ENCODE measurements at places on chromosomes 2 and 18.

GRCh38 chr2:182280118-182280517 lies 146.7 kb downstream of the PDE1A start:
- no peak for DNase-seq

DNA sequence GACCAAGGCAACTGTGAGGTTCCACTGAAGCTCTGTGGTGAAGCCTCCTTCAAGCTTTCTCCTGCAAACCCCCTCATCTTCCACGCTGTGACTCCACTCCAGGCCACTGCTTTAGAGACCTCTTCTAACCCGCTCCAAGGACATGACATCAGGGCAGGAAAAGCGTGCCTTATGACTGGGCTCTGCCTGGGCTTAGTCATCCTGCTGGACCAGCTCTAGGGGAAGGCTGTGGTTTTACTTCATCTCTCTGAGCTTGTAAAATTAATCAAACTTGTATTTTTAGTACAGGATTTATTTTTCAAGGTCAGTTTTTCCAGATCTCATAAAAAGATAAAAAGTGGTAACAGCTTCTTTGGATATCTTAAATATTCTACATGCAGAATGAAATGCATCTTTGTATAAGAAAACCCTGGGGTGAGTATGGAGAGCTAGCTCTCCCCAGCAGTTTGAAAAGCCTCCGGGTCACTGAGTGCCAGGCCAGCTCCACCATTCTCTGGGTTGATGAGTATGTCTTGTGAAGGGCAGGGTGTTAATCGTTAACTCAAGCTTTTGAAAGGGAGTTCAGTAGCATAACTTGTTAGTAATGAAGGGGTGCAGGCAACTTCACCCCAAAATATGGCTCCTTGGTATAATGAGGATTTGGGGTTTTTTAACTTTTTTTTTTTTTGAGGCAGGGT lies 33.1 kb upstream of the YPEL5 start:
- DNase-seq, result no peak

- DNase-seq, result no peak
Measured at GRCh38 chr2:204004912-204005311, 68.3 kb downstream of the ICOS start.

GRCh38 chr2:53549497-53549896 lies 218.1 kb upstream of the CHAC2 start:
- no peak for DNase-seq

- DNase-seq, result no peak
Measured at GRCh38 chr2:237315829-237316225, 98.1 kb downstream of the COL6A3 start.

- DNase-seq, result no peak
Measured at GRCh38 chr2:237754626-237755248, 43.8 kb upstream of the RBM44 start.

DNA sequence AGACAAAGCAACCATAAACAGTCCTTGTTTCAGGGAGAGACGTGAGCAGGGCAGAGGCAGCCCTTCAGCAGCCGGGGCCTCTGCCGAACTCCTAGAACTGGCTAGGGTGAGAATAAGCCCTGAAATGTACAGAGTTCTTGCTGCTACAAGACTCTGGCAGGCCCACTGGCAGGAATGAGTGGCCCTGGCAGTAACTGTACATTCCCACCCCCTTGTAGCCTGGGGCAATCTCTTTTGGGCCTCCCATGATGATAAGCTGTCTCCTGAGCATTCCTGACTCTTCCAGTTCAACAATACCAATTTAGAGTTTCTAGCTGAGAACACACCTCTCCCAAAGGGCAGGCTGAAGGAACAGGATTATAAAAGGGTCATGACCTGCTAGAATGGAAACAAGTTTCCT lies 54.3 kb downstream of the HAUS1 start:
- no peak for DNase-seq

DNA sequence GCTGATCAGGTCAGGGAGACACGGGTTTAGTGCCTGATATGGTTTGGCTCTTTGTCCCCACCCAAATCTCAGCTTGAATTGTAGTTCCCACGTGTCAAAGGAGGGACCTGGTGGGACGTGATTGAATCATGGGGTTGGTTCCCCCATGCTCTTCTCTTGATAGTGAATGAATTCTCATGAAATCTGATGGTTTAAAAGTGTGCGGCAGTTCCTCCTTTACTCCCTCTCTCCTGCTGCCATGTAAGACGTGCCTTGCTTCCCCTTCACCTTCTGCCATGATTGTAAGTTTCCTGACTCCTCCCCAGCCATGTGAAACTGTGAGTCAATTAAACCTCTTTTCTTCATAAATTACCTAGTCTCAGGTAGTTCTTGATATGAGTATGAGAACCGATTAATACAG lies 424.5 kb downstream of the NBAS start:
- DNase-seq, result no peak

- DNase-seq, result no peak
Measured at GRCh38 chr2:86695053-86695691, 24.9 kb upstream of the RMND5A start.

DNA sequence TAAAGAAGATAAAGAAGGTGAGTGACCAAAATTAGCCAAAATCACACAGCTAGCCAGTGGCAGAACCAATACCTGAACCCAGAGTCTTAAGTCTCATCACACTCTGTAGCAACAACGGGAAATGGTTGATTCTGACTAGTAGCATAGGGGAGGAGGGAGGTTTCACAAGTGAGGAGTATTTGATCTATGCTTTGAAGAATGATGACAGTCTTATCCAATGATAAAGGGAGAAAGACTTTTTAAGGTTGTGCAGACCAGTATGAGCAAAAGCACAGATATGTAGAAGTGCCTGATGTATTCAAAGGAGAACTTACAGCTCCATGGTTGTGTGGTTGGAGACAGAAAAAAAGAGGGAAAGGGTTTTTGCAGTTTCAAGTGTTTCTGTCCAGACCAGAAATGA lies 50.7 kb upstream of the LINC00305 start:
- no peak for DNase-seq

DNA sequence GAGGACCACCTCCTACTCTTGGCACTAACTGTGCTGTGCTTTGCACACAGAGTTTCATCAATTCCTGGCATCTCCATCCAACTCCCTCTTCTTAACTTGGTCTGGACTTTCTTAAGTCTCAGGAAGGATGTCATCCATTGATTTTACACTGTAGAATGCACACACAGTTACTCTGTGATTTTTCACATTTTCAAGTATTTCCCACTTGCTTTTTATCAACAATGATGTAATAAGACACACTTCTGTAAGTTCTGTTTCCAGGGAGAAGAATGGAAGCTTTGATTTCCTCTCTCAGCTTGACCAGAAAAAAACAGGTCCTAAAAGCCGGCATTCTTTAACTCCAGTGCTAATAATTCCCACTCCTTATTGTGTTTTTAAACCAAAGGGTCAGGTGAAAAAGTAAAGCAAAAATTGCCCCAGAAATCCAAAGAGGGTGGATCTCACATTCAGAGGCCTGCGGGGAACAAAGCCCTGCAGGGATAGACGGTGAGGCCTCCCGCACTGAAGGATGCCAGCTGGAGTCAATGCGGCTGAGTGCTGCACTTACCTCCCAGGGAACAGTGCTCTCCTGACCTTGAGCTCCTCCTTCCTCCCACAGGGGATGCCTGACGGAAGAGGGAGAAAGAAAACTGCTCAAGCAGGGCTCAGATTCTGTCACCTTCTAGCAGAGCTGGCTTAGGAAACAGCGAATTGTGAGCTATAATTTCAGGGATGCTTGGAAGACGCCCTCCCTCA lies 83.1 kb downstream of the PDCL3 start:
- DNase-seq, result no peak

GRCh38 chr18:72867746-72868584 lies at the start of gene NETO1:
Gene NETO1 (minus strand): TSS chr18:72867987. CDS start chr18:72867291, 696 bp downstream.
- DNase-seq, result no peak

DNA sequence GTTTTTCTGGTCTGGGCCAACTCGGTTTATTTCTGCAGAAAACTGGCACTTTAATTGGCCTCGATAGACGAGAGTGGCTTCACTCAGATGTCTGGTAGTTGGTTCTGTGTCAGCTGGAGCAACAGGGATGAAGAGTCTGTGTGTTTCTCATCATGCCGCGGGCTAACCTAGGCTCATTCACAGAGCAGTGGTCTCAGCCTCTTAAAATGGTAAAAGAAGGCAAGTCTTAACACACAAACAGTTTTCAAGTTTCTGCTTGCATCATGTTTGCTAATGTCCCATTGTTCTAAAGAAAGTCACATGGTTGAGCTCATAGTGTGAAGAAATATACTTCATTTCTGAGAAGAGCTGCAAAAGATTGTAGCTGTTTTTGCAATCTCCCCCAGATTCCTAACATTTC lies 37.5 kb upstream of the ANXA4 start:
- DNase-seq, result no peak

GRCh38 chr2:200471324-200471848 lies 38.5 kb downstream of the KCTD18 start:
- peak; percentile 23 for DNase-seq

DNA sequence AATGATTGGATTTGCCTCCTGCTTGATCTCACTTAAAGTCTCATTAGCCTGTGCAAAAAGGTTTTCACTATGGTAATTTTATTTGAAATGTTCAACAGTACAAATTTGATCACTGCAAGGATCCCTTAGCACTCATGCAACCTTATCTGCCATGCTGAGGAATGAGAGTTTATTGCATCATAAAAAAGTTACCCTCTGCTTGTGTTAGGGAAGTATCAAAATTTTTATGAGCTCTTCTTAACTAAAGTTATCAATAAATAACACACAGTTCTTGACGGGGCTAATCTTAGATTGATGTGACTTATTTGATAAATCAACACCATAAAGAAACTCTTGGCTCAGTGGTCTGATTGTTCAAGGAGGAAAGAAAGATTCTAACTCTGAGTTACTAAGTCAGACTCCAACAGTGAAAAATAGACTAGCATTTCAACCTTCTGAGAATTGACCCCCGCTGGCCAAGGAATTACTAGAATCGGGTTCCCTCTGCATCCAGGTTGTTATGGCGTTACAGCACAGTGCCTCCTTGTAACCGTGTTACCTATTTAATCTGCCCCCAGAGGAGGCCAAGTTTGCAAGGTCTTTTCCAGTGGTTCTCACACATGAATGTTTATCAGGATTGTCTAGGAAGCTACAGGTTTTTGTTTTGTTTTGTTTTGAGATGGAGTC lies 259.7 kb downstream of the CDCA7 start:
- DNase-seq, result no peak

GRCh38 chr2:60867848-60868247 lies 13.5 kb upstream of the REL start:
- DNase-seq, result no peak

DNA sequence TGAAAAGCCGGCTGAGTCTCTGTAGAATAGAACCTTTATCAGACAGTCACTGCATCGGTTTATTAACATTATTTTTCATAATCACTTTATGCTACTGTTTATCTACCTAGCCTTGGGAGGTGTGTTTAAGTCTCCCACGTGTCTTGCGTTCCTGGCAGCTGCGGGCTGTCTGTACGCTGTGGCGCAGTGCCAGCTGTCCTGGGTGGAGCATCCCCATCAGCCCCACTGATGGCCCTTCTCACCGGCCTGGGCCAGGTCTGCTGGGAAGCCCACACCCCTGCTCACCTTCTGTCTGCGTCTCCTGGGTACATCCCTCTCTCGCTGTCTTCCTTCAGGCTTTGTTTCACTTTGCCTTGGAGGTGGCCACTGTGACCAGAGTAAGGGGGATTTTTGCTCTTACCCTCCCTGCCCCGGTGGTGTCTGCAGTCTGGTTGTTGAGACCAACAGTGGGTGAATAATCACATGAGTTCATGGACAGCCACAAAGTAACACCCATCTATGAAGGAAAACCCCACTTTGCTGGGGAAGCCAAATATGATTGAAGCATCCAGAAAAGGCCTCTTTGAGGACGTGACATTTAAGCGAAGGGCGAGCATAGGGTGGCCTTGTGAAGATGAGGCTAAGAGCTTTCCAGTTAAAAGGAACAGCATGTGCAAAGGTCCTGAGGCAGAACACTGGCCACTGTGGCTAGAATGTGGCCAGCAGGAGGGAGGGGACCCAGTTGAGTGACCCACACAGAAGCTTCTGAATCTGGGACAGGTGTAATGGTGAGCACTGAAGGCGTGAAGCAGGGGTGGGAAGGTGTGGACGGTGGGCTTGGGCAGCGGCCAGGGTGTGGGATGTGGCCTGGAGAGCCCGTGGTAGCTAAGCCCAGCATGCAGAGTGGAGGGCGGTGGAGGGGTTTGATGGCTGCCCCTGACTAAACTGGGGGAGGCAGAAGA lies 41.7 kb downstream of the RAMP1 start:
- DNase-seq, result no peak

- DNase-seq, result no peak
Measured at GRCh38 chr18:67417864-67418523, 98.5 kb downstream of the DSEL start.

GRCh38 chr2:3173031-3173430 lies 204.6 kb downstream of the EIPR1 start:
- DNase-seq, result no peak

GRCh38 chr2:104852090-104852666 lies 1.7 kb upstream of the POU3F3 start:
- DNase-seq, result no peak

DNA sequence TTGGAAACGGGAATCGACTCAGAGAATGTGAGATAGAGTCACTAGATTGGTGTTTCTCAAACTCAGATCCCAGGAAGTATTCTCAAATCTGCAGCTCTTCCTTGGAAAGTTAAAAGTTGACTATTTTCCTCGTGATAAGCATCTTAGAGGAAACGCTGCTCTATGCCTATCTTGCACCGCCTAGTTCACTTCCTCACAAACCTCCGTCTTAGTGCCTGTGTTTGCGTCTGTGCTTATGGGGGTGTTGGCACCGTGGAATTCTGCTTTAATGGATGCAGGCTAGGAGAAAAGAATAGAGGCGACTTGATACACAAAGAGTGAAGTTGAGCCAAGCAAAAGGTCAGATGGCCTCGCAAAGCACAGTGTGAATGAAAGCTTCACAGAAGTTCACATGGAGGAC lies 255.3 kb upstream of the ID2 start:
- DNase-seq, result no peak

GRCh38 chr18:62897153-62897552 lies 181.8 kb downstream of the PHLPP1 start:
- DNase-seq, result no peak

- no peak for DNase-seq
Measured at GRCh38 chr2:240498958-240499260, 58.9 kb downstream of the ANKMY1 start.

DNA sequence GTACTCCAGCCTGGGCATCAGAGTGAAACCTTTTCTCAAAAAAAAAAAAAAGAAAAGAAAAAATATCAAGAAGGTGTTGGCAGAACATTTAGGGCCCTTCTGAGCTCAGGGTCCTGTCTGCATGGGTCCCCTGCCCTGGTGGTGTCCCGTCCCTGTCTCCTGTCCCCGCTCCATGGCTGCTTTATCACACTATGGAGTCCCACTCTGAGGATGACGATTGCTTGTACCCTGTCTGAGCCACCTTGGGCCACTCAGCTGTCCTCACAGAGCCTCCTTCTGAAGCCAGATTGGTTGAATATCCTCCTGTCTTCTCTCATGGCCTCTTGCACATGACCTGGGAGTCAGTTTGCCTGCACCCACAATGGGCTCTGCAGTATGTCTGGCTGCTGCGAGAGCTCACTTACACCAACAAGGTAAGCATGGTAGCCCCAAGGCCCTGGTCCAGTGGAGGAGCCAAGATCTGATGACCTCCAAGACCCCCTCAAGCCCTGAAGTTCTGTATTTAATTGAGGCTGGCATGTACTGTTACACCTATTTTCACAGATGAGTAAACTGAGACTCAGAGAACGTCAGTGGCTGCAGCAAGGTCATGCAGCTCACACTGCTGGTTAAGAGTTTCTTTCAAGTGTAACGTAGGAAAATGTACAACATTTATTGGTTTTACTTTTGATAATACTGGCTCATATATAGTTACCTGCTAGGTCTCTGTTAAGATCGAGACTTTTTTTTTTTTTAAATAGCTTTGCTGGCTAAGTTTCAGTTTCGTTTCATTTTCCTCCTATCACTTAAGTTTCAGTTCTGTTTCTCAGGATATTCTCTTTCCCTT lies 16.9 kb upstream of the ZCCHC2 start:
- DNase-seq, result no peak

GRCh38 chr2:88503771-88504170 lies 51.3 kb upstream of the FOXI3 start:
- no peak for DNase-seq
